Stimulated activated naive CD4-positive, alpha-beta T cell treated with Interleukin-2 at 50 U/mL for 16 hours (primary cell): ENCODE measurements at places on chromosomes 1 and 21.

DNA sequence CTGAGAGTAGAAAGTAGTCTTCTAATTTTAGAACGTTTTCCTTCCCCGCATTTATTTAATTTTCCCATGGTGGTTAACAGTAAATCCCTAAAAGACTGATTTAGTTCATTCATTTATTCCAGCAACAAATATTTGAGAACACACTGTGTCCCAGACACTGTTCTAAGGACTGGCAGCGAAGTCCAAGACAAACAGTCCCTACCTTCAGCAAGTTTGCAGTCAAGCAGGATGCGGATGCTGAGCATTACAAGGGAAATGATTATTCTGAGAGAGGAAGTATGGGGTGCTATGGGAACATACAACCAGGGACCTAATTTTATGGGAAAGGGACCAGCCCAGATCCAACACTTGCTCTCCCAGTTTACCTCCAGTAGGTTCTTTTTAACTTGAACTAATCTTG lies 1.2 kb upstream of the C1orf74 start:
- no peak for DNase-seq

- no peak for DNase-seq
Observed at GRCh38 chr1:209736490-209737117, 19.2 kb upstream of the TRAF3IP3 start.

DNA sequence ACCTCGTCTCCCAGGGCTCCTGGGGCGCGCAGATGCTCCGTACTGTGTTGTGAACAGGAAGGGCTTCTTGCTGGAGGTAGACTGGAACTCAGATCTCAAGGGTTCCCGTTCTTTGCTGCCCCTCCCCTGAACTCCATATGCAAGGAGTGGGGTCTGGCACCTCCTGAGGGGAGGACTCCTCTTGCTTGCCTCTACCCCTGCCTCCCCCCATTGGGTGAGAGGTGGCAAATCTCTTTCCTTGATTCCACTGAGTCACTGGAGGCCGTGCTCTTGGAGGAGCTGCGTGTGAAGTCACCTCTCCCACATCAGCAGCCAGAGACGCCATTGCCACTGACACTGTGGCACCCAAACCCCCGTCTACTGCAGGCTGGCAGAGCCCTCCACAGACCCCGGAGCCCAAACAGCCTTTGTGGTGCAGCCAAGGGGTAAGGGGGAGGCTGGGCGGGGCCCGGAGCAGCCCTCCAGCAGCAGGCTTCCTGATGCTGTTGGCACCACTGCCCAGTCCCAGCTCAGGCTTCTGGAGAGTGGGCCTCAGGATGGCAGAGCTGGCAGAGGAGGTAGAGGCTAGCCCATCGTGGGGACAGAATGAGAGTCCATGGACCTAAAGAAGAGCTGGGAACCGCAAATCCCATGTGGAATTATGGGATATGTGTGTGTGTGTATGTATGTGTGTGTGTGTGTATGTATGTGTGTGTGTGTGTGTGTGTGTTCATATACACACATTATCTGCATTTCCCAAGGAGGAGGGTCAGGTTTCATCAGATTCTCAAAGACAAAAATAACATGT lies 104.9 kb upstream of the RUNX3 start:
- DNase-seq, result no peak

- DNase-seq, result no peak
Observed at GRCh38 chr1:219147571-219148019, 26.1 kb upstream of the LYPLAL1 start.

DNA sequence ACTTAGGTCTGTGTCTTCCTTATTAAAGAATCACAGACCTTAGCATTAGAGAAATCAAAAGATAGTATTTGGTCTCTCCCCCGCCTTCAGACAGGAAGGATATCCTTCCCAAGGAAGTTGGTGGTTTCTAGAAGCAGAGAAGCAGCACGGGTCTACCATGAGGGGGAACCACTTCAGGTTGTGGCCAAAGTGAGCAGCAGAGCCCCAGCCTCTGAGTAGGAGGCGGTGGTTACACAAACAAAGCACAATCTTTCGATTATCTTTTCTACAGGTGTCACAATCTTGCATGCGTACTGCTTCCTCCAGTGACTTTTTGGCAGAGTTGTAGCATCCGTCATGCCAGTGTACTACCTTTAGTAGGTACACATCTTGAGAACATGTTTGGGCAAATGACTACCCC lies 8.8 kb downstream of the PGLYRP4 start:
- no peak for DNase-seq

GRCh38 chr1:211517006-211517405 lies 25.0 kb upstream of the RD3 start:
- DNase-seq, result no peak

DNA sequence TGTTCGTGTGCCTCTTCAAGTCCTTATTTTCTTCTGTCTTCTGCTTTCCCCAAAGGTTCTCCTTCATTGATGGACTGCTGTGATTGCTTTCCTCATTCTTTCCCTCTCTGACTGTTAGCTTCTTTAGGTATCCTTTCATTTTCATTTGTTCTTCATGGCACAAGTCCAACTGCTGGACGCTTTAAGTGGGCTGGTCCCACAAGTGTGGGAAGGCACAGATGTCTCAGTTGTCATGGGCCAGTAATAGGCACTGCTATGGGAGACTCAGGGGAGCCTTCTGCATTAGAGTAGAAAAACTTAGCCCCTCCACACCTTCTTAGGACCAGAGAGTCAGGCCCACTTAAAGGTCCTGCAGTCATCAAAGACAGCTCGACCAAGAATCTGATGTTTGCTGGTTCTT lies 122.3 kb upstream of the C1orf105 start:
- DNase-seq, result no peak

DNA sequence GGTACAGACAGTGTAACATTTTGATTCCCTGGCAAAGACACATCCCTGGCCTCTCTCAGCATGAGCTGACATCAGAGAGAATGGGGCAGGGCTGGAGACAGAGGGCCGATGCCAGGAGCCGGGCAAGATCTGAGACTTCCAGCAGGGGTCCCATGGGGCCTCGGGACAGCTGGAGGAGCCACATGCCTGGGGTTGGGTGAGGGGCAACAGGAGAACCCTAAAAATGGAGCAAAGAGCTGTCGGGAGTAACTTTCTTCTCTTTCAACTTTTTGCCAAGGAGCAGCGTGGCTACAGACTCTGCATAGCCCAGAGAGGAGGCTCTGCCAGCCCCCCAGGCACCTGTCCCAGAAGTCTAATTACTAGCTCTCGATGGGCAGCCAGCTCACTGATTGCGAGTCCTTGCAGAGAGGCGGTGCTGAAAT lies 130.8 kb downstream of the LACTBL1 start:
- DNase-seq, result no peak

DNA sequence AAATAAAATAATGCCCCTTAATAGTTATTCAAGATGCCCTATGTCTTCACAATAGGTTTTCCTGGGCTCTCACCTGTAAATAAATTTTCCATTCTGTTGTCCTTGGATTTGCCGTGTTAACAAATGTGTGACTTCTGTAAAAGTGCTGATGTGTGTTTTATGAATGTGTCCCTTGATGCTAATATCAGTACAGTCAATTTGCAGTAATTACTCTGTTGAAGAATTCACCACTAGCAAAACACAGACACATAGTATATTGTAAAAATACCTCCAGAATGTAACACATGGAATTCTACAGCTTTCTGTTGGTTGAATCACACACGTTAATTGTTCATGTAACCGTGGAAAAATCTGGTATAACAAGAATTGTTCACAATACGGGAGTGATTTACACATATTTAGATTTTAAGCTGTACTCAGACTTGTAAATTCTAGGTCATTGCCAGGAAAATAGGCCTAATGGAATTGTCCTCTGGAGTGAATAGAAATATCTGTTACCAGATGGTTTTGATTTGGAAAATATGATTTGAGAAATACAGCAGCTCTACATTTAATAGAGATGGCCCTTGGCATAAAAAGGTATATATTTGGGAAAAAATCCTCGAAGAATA lies 36.7 kb upstream of the KCNK2 start:
- no peak for DNase-seq

DNA sequence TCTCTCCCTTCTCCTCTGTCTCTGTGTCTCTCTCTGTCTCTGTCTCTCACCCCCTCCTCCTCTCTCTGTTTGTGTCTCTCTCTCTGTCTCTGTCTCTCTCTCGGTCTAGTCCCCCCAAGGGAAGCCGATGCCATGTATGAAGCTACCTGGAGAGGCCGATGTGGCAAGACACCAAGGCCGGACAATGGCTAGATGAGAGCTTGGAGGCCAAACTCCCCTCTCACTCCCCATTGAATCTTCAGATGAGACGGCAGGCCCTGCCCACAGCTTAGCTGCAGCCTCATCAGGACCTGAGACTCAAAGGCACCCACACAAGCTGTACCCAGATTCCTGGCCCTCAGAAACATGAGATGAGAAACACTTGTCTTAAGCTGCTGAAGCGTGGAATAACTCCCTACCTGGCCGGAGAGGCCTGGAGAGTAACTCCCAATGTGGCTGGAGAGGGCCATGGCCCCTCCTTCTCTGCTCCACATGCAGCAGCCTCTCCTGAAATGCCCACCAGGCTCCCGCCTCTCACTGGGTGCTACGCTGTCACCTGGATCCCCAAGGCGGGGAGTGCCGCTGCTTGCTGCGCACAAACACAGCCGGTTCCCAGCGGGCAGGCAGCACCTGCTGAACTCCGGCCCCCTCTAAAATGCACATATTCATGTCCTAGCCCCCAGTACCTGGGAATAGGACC lies 7.8 kb upstream of the ACTRT2 start:
- DNase-seq, result no peak

DNA sequence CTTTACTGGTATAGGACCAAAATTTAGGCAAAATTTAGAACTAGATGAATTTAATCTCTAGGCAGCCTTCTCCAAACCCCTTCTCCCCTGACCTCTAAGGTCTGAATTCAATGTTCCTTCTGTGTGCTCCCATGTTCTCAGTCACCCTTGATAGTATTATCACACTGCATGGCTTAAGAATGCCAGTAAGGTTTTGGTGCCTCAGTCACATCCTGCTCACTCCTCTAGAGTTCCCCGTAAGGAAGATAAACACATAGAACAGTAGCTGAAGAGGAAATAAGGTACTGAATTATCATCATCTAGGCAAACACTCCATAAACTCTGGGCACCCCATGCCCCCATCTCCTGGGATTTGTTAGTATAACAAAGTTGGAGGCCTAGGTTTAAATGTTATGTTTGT lies 18.2 kb downstream of the PRRX1 start:
- no peak for DNase-seq

DNA sequence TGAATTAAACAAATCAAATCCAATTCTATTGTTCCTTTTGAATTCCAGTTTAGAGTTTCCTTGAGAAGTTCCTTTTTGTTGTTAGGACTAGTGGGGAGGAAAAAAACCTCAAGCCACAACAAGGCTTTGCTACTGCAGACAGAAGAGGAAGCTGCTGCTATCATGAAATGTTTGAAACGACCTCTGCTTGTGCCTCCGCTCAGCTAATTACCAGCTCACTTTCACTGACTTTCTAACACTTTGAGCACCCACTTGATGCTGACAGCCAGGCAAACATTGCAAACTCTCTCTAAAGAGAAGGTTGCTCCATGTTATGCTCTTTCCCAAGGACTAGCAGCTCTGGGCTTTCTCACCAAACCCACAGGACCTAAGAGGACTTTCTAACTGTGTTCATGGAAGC lies 203.9 kb upstream of the PROX1 start:
- no peak for DNase-seq

DNA sequence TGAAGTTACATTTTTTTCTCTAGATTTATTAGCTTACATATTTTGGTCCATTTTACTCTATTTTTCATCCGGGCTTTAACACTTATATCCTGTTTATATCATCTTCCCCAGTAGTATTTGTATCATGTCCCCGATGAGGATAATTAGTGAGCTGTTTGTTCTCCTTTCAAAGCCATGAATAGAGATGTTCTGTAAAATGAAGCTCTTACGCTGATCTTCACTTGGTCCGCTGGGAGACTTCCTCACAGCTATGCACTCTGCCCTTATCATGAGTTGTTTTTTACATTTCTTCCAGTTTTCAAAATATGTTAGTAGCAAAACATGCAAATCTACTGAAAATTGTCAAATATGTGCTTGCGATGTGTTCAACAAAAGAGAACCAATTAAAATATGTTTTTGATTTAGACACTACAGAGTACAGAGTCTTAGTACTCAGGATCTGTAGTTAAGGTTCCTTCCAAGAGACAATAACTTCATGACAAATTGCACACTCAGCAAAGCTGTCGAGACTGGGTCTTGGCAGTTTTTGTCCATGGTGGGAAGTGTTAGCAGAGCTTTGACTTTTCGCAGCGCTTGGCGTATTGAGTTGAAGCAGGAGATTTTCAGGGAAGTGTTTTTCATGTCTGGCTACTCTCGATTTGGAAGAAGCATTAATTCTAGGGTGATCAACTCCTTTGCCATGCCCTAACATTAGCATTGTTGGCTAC lies 292.0 kb upstream of the ADAMTS5 start:
- DNase-seq, result no peak

- DNase-seq, result no peak
Observed at GRCh38 chr1:202112859-202113689, 9.6 kb upstream of the GPR37L1 start.

DNA sequence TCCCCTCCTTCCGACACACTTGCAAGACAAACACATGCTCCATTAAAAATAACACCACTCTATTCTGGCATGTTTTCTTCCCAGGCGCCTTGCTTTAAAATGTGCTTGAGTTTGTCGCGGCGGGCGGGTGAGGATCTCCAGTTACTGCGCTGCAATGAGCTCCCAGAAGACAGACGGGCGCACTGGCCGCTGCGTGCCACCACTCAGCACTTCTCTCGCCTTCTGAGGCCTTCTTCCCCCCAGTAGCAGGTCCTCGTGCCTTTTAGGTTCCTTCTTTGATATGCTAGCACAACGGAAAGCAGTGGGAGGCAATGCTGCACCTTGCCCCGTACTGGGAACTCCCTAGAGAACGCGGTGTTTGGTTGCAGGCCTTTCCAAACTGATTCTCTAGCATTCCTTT lies 279.5 kb upstream of the NR5A2 start:
- no peak for DNase-seq

- DNase-seq, result no peak
Observed at GRCh38 chr1:2195785-2196184, 1.2 kb upstream of the FAAP20 start.

DNA sequence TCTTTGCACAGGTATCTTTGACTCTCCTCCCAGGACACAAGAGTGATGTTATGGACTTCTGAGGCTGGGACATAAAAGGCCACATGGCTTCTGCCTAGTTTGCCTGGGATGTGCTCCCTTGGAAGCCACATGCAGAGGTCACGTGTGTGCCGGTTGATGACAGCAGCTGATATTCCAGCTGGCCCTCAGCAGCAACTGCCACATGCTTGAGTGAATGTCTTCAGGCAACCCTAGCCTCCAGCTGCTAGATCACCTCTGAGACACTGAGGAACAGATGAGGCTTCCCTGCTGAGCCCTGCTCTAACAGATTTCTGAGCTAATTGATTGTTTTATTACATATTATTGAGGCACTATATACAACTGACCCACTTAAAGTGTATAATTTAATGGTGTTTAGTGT lies 11.6 kb upstream of the AKR7A3 start:
- DNase-seq, result no peak

DNA sequence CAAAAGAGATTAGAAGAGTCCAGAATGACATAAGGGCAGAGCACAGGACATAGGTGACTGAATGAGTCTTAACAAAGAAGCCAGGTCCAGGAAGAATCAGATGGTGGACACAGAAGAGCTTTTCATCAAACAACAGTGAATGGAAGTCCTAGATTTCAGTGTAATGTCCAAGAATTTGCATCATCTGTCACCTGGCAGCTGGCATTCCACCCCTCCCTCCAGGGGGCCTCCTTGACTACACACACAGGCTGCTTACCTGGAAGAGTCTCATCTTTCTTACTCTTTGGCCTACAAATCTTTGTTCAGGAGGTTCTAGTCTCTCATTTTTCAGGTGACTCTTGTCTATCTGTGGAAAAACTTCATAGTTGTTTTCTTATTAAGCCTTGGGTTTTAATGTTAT lies 36.2 kb downstream of the GORAB start:
- DNase-seq, result no peak
